SK-N-MC (cell line): ENCODE measurements at places on chromosomes 7 and 10.

DNA sequence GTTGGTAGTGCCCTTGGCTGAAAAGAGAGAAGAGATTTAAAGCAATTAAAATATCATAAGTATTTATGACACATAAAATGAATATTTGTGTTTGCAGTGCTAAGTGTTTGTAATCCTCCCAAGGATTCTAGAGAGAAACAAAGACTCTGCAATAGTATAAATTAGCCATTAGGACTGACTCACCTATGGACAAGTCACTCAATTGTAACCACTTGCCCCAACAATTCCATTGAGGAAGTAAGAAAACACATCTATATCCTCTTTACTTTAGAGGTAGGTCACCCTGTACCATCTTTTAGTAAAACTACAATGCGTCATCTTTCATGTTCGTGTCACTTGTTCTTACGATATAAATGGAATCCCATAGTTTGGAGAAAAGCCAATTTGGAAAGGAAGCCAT is 85.7 kb upstream of the INHBA start:
- no peak for DNase-seq

GRCh38 chr7:140005754-140006503 is 56.8 kb downstream of the PARP12 start:
- no peak for DNase-seq

- DNase-seq = no peak
These were observed 28.2 kb downstream of the GPRIN2 start for GRCh38 chr10:46528171-46528671.

- DNase-seq = no peak
These were observed 46.2 kb downstream of the CAV1 start for GRCh38 chr7:116571037-116571436.

GRCh38 chr10:51321980-51322379 is 247.7 kb downstream of the PRKG1 start:
- no peak for DNase-seq

DNA sequence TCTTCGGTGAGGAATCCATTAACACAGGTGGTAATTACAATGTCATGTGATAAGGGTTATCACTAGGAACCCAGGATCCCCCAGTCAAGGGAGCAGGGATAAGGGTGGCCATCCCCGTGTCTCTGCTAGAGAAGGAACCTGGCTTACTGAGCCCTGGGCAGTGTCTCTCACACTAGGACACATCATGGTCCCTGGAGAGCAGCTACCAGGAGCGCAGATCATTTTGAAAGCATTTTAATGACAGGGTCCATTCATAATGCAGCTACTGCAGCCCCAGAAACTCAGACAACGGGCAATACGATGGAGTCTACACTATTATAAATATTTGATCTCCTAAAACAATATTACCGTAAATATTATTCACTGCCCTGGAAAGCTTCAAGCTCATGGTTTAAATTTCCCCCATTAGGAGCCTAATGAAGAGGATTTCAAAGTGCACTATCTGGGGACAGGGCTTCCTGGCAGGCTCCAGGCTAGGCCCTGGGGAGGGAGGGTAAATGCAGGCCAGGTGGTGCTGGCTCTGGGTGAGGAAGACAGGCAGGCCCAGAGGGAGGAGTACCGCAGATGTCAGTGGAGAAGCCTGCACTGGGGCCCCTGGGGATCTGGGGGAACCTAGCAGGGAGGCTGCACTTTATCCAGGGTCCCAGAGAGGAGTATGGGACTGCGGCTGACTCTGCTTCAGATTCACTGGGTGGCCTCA is 52.6 kb upstream of the LOXL4 start:
- no peak for DNase-seq

GRCh38 chr7:101235522-101235921 is 2.1 kb downstream of the CLDN15 start:
- DNase-seq = no peak

- no peak for DNase-seq
These were observed 208.3 kb downstream of the USP6NL start for GRCh38 chr10:11403116-11403515.

- DNase-seq = no peak
These were observed 409.2 kb upstream of the KLF6 start for GRCh38 chr10:4194231-4194630.

GRCh38 chr10:70564901-70565351 is 37.6 kb downstream of the PRF1 start:
- DNase-seq = no peak

DNA sequence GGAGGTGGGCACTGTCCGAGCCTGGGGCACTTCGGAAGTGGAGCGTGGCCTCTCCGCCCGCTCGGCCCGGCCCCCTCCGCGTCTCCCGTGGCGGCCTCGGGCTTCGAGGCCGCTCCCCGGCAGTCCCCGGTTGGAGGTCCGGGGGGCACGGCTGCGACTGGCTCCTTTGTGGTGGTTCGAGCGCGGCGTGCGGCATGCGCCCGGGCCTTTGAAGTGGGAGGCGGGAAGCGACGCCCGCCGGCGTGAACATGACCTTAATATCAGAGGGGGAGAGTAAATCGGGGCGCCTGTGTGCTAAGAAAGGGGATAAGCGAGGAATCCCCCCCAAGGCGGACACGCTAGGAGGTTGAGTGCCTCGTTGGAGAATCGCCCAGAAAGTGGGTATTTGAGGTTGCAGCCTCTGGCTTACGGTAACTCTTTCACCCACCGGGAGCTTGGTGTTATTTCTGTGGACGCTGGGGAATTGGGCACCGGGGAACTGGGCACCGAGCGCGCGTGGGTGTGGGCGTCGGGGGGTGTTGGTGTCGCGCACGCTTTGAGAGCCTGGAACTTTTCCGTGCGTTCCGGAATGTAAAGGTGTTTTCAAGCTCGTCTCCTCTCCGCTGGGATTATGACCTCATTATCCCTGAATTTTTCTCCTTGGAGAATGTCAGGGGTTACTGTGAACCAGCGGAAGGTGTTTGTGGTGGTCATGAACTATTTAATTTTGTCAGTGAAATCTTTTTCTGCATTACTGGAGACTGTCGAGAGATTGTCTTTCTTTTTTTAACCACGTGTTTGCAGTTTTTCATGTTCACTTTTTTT is 660 bp downstream of the SUV39H2 start:
- no peak for DNase-seq

DNA sequence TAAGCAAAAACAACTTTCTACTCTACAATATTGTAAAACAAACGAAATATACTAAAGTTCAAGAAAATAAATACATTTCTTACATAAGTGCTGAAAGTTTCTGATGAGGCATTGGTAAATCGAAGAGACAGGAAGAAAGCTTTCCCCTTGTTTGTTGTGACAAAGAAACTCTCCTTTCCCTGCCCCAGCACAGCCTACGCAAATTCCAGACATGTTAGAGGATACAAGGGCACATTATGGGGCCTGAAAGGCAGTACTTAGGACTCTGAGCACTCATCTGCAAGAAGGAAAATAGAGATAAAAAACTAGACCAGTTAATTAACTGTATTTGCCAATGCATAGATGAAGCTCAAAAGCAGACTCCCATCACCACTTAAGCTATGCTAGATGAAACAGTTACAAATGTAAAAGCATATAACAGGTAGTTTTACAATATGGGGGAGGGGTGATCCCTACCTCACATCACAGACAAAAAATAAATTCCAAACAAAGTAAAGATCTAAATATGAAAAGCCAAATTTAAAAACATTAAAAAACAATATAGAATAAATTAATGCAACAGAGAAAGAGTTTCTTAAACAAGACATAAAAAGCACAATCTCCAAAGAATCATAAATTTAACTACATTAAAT is 21.8 kb downstream of the ARHGAP19 start:
- DNase-seq = no peak

GRCh38 chr7:22146961-22147512 is 201.3 kb upstream of the CDCA7L start:
- DNase-seq = no peak

DNA sequence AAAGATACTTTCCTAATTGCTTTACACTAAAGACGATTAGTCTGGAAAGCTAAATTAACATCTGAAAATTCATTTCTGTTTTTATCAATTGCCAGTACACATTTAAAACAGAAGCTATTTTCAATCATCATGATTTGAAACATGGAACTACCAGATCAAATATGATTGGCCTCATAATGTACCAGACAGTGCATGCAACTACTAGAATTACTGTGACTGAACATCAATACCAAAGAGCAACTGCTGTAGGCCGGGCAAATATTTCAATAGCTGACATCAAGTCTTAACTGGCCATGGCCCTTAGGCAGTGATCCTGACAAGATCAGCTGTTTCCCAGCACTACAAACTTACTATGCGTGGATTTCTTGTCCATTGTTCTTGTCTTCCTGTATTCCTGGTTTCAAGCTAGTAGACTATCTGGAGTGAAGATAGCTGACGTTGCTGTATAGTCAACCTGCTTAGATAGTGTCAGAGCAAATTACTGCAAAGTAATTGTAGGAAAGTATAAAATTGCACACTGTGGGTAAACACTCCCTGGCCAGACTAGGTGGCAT is 21.7 kb upstream of the WNT16 start:
- no peak for DNase-seq

DNA sequence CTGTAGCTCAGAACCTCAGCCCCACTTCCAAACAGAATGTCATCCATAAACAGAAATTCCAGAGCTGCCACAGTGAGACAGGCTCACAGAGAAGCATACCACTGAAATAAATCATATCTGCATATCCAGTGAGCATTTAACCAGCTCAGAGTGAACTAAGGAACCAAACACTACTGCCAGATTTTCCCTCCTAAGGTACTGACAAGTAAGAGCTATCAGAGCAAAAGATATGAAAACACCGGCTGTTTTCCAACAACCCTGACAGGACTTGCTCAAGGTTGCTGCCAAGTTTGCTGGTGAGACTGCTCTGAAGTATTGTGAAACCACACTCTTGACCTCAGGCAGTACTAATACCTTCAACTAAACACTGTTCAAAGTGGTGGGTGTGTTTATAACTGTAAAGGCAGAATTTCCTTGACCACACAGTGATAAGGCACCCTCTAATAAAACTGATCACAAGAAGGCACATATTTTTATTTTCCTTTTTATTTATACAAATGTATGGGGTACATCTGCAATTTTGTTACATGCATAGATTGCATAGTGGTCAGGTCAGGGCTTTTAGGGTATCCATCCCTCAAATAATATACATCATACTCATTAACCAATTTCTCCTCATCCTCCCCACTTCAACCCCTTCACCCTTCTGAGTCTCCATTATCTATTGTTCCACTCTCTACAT is 18.3 kb downstream of the SGMS1 start:
- DNase-seq = no peak

DNA sequence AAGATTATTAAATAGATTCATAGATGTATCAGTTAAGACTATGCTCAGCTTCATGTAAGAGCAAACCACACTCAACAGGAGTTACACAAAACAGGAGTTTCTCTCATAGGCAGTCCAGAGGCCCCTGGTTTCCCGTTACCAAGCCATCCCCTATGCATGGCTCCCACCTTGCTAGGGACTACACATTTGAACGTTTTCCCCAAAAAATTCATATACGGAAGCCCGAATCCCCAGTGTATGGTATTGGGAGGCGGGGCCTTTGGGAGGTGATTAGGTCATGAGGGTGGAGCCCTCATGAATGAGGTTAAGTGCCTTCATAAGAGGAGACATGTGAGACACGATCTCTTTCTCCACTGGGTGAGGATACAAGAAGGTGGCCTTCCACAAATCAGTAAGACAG is 29.1 kb downstream of the RSU1 start:
- no peak for DNase-seq

GRCh38 chr10:3747248-3747960 is 37.6 kb downstream of the KLF6 start:
- DNase-seq = no peak

GRCh38 chr10:37703833-37704382 is 153.5 kb downstream of the ZNF248 start:
- no peak for DNase-seq

DNA sequence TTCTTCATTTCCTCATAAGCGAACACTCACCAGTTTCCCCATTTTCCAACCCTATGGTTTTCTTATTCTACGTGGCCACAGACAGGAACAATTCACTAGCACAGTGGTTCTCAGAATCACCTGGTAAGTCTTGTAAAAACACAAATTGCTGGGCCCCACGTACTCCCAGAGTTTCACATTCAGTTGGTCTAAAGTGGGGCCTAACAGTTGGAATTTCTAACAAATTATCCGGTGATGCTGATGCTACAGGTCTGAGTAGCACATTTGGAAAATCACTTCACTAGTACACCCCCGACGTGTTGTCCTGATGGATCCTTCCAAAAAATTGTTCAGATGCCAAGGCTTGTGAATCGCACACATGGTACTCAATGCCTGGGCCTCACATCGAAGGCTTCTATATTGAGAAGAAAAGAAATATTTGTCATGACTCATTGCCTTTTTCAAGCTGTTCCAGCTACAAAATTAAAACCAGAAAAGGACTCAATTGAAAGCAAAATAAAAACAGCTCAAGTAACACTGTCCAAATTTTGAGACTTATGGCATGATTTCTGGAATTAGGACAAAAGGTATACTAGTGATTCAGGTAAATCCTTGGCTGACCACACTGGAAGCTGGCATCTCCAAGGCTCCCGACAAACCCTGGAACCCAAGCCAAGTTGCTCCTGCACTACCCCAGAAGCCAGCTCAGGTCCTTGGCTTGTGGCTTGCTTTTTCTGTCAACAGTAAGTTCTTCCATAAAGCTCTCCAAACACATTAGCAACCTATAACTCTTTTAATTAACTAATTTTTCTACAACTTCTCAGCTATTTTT is 12.9 kb upstream of the VIM start:
- DNase-seq = no peak

DNA sequence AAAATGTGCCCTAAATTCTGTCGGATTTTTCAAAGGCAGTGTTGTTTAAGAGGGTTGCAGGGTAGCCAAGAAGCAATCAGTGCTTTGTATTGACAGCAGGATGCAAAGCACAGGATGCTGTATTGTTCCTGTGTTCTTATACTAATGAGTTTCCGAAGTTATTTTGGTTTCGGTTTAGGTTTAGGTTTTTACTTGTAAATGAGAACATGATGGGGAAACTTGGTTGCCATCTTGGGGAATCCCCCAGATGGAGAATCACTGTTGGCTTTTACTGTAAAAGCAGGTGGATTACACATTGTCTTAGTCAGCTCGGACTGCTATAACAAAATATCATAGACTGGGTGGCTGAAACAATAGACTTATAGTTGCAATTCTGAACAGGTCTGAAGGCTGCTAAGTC is 72.1 kb downstream of the INHBA start:
- no peak for DNase-seq

DNA sequence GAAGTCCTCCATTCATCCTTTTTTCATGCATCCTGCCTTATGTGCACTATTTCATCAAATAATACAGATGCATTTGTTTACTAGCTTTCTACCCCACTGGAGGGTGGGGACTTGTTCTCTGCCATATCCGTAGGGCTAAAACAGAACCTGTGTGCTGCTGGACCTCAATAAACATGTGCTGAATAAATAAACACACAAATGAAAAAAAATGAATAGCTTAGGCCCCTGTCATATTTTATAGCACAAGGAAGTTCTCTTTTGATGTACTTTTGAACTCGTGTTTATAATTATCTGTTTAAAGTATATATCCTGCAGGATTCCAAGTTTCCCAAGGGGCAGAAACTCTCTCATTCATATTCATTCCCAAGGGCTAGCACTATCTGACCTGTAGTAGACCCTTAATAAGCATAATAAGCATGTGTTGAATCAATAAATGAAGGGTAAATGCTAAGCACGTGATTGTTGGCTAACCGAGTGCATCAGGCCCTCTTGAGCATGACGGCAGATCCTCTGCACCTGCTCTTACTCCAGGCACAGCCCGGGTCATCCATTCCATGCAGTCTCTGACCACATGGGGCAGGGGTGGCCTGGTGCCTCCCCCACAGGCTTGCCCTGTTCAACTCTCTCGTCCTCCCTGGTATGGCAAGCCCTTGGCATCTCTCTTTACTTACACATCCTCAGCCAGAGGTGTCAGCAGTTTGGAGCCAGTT is 474.1 kb upstream of the ZMIZ1 start:
- DNase-seq = no peak

GRCh38 chr10:95559471-95559870 is 1.7 kb downstream of the SORBS1 start:
- no peak for DNase-seq

GRCh38 chr7:30923009-30923773 is 11.5 kb downstream of the AQP1 start:
- no peak for DNase-seq
